ENCODE measurements at places on chromosomes 2 and 18. TPM values are rescaled to one million over a fixed set of nuclear protein-coding genes. Genes with fewer than 3 reads are reported as not detected.

The UXS1 gene
- total RNA-seq: 104 TPM

The SGPP2 gene
- total RNA-seq: 1.2 TPM

The PJVK gene
- total RNA-seq: 2.5 TPM

DNA sequence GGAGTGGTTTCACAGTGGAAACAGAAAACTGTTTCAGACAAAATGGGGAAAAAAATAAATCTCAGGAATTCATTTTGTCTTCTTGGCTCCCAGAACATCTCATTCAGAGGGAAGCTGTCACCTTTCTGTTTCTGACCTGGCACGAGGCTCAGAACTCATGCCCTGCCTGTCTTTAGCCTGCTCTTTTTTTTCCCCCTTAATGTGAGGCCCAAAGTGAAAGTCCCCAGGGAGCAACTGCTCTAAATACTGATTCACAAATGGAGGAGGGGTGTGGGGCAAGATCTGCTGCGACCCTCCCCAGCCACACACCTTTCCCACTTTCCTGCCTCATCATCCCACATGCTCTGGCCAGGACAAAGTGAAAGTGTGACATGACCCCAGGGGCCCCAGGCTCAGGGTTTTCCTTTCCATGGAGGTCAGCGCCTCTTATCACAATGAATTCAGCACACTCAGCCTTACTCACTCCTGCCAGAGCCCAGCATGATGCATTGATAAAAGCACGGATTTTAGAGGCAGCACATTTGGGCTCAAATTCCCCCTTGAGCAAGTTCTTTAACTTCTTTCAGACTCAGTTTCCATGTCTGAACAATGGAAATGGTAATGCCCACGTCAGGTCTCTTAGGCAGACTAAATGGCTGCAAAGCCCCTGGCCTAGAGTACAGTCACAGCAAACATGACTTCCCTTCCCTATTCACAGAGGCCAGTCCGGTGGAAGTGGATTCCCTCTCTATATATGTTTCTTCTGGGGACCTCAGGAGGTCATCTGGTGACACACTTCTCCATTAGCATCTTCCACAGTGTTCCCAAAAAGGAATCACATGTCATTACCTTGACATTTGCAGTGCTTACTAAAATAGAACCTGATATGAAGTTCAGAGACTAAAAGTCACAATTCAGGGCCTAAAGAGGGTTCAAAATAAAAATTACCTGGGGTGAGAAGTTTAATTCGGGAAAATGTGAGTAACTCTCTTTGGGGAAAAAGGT, 55.3 kb upstream of the TMEM163 start:
- no peaks in the 10 kb centered on the region for H3K27me3 ChIP-seq
- no peaks in the 10 kb centered on the region for H3K36me3 ChIP-seq
- H3K27ac ChIP-seq: no peak overlapping the region
- no peak overlapping the region for H3K4me3 ChIP-seq

The LOXHD1 gene
- total RNA-seq: 0.26 TPM

The NETO1 gene
- total RNA-seq: not detected

DNA sequence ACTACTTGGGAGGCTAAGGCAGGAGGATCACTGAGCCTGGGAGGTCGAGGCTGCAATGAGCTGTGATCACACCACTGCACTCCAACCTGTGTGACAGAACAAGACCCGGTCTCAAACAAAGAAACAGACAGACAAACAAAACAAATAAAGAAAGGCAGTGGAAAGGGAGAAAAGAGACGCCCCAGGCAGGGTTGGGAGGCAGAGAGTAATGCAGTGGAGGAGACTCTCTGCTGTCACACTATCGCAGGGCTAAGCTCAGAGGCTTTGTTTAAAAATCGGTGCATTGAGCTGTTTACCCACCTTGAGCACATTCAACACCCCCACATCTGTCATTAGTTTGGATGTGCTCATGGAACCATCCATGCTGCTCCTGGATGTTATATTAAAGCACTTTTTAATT, 84.2 kb upstream of the RMP24 start:
- DNase-seq: no peak
- no peak overlapping the region for H3K4me3 ChIP-seq
- no peak overlapping the region for H3K27ac ChIP-seq
- H3K27me3 ChIP-seq: peaks cover 14% of the 10 kb centered on the region

GRCh38 chr18:25229081-25229480, 122.9 kb downstream of the ZNF521 start:
- no peak overlapping the region for H3K27ac ChIP-seq
- H3K4me3 ChIP-seq: no peak overlapping the region
- no peaks in the 10 kb centered on the region for H3K4me1 ChIP-seq
- DNase-seq: no peak

DNA sequence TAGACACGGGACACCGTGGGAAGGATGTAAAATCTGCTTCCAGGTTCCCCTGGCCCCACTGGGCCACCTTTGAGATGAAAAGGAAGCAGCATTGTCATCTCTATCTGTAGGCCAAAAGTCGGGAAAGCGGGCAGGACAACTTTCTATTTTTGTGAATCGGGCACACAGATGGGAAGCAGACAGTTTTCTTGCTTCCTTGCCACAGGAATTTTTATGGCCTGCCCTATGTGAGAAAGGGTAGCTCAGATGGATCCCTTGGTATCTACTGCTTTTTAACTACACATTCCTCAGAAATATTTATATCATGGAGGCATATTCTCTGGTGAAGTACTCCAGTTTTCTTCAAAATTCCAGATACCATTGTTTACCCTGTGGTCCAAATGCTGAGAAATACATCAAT, 735.5 kb downstream of the CBLN2 start:
- H3K27me3 ChIP-seq: no peaks in the 10 kb centered on the region
- H3K36me3 ChIP-seq: no peaks in the 10 kb centered on the region
- H3K4me1 ChIP-seq: no peaks in the 10 kb centered on the region
- no peak overlapping the region for H3K4me3 ChIP-seq

GRCh38 chr2:48131539-48132270, 225.4 kb upstream of the FBXO11 start:
- H3K27me3 ChIP-seq: peaks cover 4% of the 10 kb centered on the region
- H3K27ac ChIP-seq: no peak overlapping the region

The RUFY4 gene
- 4.9 TPM for total RNA-seq

The C18orf54 gene
- total RNA-seq: 8.0 TPM

The SPP2 gene
- total RNA-seq: not detected

GRCh38 chr2:32741575-32741974, 113.7 kb downstream of the TTC27 start:
- H3K36me3 ChIP-seq: peaks cover 36% of the 10 kb centered on the region
- no peak for DNase-seq
- H3K27ac ChIP-seq: no peak overlapping the region
- H3K4me3 ChIP-seq: no peak overlapping the region

GRCh38 chr2:176067589-176068418, 16.0 kb downstream of the EVX2 start:
- H3K27me3 ChIP-seq: peaks cover 87% of the 10 kb centered on the region
- H3K4me1 ChIP-seq: peaks cover 5% of the 10 kb centered on the region
- no peaks in the 10 kb centered on the region for H3K36me3 ChIP-seq
- peak overlapping the region; percentile 38 for H3K4me3 ChIP-seq
- no peak overlapping the region for H3K27ac ChIP-seq

The FZD7 gene
- total RNA-seq: 0.44 TPM

- peaks cover 6% of the 10 kb centered on the region for H3K4me1 ChIP-seq
- H3K27me3 ChIP-seq: peaks cover 2% of the 10 kb centered on the region
- peaks cover 3% of the 10 kb centered on the region for H3K36me3 ChIP-seq
- no peak overlapping the region for H3K4me3 ChIP-seq
Observed at GRCh38 chr2:8058652-8059051, 623.2 kb upstream of the ID2 start.

GRCh38 chr2:47344890-47345589, 57.9 kb upstream of the MSH2 start:
- H3K4me3 ChIP-seq: no peak overlapping the region
- H3K27ac ChIP-seq: no peak overlapping the region
- H3K4me1 ChIP-seq: peaks cover 3% of the 10 kb centered on the region
- DNase-seq: no peak
- H3K27me3 ChIP-seq: peaks cover 36% of the 10 kb centered on the region

The HAAO gene
- 0.28 TPM for total RNA-seq

- no peak overlapping the region for H3K27ac ChIP-seq
- DNase-seq: no peak
- H3K36me3 ChIP-seq: peaks cover 45% of the 10 kb centered on the region
Observed at GRCh38 chr2:233119123-233119522, 59.0 kb downstream of the INPP5D start.

GRCh38 chr18:5469340-5469739, 74.5 kb downstream of the EPB41L3 start:
- H3K27me3 ChIP-seq: peaks cover 4% of the 10 kb centered on the region
- DNase-seq: no peak
- no peak overlapping the region for H3K4me3 ChIP-seq
- H3K36me3 ChIP-seq: no peaks in the 10 kb centered on the region

DNA sequence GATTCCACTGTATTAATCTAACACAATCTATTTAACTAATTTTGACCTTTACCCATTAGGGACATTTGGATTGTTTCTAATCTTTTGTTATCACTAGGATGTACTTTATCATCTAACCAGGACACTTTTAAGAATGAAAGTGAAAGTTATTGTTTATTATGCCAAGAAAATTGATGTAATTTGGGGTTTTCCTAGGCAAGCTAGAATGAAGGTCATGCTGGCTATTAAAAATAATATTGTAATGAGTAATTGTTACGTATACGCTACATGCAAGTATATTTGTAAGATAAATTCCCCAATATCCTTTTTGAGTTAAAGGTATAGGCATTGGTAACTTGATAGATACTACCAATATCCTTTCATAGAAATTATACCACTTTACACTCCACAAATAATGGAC, 74.6 kb downstream of the COL5A2 start:
- no peak overlapping the region for H3K27ac ChIP-seq
- H3K4me1 ChIP-seq: peaks cover 4% of the 10 kb centered on the region
- H3K36me3 ChIP-seq: no peaks in the 10 kb centered on the region

The FBLN7 gene
- total RNA-seq: 1.1 TPM

The SCTR gene
- total RNA-seq: not detected

GRCh38 chr2:44618251-44619023, 256.7 kb downstream of the CAMKMT start:
- DNase-seq: no peak
- H3K36me3 ChIP-seq: no peaks in the 10 kb centered on the region
- H3K27me3 ChIP-seq: no peaks in the 10 kb centered on the region
- H3K4me1 ChIP-seq: peaks cover 5% of the 10 kb centered on the region

DNA sequence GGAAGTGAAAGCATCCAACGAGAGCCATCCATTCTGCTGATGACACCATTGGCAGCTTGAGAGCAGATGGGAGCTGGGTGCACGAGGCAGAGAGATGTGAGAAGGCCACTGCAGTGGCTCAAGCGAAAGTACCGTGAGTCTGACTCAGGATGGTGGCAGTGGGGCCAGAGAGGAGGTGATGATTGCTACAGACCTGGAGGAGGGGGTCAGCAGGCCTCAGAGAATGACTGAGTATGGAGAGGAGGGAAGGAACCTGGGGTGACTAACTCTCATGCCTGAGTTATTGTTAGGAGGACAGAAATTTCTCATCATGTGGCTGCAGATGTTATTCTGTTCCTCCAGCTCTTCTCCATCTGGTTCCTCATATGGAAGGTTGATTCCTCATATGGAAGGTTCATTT, 8.8 kb upstream of the ZBTB7C start:
- no peaks in the 10 kb centered on the region for H3K36me3 ChIP-seq
- H3K4me1 ChIP-seq: no peaks in the 10 kb centered on the region
- H3K27ac ChIP-seq: no peak overlapping the region
- no peak overlapping the region for H3K4me3 ChIP-seq

The NCKAP5 gene
- total RNA-seq: not detected

DNA sequence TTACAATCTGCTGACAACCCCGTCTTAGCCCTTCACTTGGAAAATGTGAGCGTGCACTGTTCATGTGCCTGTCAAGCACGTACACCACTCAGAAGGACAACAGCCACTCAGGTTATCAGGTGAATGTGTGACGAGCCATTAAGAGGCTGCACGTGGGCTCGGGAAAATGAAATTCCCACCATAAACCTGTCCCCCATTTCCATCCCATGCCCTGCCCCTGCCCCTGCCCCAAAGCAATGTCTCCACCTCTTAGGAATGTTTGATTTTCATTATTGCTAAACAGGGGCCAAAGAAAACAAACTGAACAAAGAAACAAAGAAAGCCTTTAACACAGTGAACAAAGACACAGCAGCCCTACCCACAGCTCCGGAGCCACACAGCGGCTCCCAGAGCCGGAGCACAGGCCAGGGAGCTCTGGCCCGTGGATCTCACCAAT, 90.5 kb downstream of the TMEM18 start:
- peaks cover 38% of the 10 kb centered on the region for H3K27me3 ChIP-seq
- no peak overlapping the region for H3K27ac ChIP-seq
- H3K4me3 ChIP-seq: no peak overlapping the region
- peaks cover 11% of the 10 kb centered on the region for H3K4me1 ChIP-seq
- no peak for DNase-seq
- no peaks in the 10 kb centered on the region for H3K36me3 ChIP-seq

DNA sequence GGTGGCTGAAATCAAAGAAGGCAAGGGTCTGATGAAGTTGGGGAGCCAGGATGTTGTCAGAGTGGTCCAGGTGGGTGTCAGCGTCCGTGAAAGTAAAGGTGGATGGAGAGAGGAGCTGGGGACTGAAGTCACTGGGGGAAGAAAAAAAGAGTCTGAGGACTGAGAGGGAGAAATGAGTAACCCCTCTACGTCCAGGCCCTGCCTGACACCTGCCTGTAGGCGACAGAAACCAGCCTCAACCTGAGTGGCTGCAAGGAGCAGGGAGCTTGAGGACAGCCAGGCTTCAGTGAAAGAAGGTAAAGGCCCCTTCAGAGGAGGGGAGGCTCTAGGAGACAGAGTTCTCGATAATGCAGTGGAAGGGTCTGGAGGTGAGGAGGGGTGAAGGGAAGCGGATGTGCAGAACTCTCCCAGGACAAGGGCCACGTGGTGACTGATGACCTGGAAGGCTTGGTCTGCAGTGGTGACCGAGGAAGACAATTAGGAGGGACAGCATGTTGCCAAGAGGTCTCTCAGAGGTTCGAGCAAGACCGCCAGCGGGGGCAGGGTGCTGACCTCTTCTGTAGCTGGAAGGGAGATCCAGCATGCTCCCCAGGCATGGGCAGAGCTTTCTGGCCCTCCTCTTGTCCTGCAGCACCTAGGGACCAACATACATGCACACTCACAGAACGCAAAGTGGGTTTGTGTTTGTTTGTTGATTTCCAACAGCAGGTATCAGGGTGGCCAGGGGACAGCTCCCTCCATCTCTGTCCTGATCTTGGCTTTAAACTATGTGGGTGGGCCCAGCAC, 86.6 kb upstream of the TMEM247 start:
- no peak for DNase-seq
- H3K4me1 ChIP-seq: peaks cover 3% of the 10 kb centered on the region
- H3K27me3 ChIP-seq: peaks cover 28% of the 10 kb centered on the region
- no peak overlapping the region for H3K4me3 ChIP-seq

- H3K4me1 ChIP-seq: no peaks in the 10 kb centered on the region
- H3K27ac ChIP-seq: no peak overlapping the region
- peaks cover 2% of the 10 kb centered on the region for H3K27me3 ChIP-seq
- no peak for DNase-seq
- no peak overlapping the region for H3K4me3 ChIP-seq
- no peaks in the 10 kb centered on the region for H3K36me3 ChIP-seq
Observed at GRCh38 chr18:24817587-24818371, 357.3 kb downstream of the HRH4 start.

The NEUROD1 gene
- total RNA-seq: not detected

The MYO1B gene
- 3.9 TPM for total RNA-seq

GRCh38 chr2:226882606-226883005, 46.8 kb downstream of the RHBDD1 start:
- no peak overlapping the region for H3K27ac ChIP-seq
- DNase-seq: no peak
- no peaks in the 10 kb centered on the region for H3K27me3 ChIP-seq
- no peak overlapping the region for H3K4me3 ChIP-seq

The DNAJB2 gene
- total RNA-seq: 67.5 TPM

The G6PC2 gene
- not detected for total RNA-seq
